ENCODE measurements at places on chromosomes 5 and 9. TPM values are rescaled to one million over a fixed set of nuclear protein-coding genes. Genes with fewer than 3 reads are reported as not detected.
A peak's percentile ranks its signal among the peaks of the same experiment; 100 is the strongest.

DNA sequence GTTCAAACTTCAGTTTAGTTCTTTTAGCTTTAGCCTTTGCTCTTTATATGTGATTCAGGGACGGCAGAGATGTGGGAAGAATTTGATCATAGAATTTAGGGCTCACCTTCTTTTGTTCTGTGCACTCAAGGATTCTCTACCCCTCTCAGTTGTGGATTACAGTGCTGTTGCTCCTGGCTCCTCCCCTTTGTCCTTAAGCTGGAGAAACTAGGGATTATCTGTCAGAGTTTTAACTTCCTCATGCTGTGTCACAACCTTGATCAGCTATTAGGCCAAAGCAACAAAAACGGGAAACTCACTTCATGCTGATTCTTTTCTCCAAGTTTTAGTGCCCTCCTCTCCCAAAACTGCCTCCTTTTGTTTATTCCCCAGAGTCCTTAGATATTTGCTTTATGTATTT lies 13.0 kb upstream of the PCDHAC2 start:
- no peak for DNase-seq

DNA sequence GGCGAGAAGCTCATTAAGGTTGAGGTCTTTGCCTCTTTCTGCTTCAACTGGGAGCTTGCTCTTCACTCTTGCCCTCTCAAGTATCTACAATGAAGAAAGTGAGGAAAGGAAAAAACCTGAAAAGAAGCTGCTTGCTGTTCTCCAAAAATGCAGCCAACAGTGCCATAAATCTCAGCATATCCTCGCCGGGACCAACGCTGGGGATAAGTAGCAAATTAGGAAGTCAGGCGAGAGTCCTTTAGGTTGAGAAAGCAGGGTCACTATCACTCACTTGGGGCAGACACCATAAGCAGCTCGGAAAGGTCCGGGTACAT lies 399 bp downstream of the NUP155 start:
- DNase-seq: no peak

- DNase-seq: no peak
Observed at GRCh38 chr5:53422539-53422938, 57.9 kb upstream of the FST start.

DNA sequence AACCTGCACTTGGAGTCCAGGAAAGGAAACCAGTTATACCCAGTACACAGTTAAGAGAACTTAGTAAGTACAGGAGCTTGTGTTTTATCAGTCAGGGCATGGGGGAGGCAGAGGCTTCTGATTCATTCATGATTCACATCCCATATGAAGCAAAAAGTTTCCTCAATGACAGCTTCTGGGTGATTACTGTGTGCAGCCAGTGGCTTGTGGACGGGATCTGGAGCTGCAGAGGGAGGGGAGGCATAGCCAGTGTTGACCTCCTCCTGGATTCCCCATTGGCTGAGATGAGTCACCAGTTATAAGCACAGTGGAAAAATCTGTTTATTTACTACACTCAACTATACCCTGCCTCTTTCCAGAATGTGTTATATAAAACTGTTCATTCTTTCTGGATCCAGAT lies 17.7 kb downstream of the IL31RA start:
- no peak for DNase-seq

DNA sequence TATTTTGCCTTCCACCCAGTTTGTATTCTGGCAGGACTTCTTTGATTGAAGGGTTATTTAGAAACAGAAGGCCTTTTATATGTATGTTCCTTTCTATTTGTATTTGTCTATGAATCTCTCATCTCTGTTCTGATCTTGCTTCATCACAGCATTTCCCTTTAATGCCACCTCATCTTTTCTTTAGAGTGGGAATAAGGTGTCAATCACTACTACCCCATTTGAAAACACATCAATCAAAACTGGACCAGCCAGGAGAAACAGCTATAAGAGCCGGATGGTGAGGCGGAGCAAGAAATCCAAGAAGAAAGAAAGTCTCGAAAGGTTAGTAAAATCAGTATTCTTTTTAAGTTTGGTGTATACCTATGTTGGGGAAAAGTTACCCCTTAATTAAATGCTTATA lies 36.3 kb downstream of the CD180 start:
- DNase-seq: no peak

GRCh38 chr9:131704141-131704983 lies 35.5 kb downstream of the RAPGEF1 start:
- DNase-seq: no peak

DNA sequence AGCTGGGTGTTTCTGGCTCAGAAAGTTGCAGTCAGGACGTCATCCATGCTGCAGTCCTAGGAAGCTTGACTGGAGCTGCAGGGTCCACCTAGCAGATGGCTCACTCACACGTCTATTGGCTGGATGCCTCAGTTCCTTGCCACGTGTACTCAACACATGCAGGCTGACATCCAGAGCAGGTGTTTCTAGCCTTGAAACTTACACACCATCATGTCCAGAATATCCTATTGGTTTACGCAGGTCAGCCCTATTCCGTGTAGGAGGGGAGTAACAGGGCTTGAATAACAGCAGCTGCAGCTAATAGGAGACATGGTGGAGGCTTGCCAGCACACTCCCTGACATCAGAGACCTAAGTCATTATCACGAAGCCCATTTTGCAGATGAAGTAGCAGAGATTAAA lies 473.5 kb downstream of the ACTL7B start:
- DNase-seq: peak; percentile 12

DNA sequence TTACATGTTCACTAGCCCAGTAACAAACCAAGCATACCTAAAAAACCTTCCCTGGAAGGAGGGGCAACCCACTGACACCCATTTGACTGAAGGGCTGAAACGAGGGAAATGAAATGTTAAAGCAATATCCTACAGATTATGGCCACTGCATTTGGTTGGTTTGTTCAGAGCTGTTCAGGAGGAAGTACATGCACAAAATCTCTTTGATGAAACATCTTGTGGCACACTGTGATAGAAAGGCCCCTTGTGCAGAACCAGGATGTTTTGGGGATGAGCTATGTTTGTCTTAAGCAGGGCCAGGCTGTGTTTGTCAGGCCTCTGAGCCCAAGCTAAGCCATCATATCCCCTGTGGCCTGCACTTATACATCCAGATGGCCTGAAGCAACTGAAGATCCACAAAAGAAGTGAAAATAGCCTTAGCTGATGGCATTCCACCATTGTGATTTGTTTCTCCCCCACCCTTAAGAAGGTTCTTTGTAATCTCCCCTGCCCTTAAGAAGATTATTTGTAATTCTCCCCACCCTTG lies 467.3 kb upstream of the PIK3R1 start:
- DNase-seq: no peak

- DNase-seq: no peak
Observed at GRCh38 chr5:77168161-77168878, 42.2 kb upstream of the PDE8B start.

- DNase-seq: no peak
Observed at GRCh38 chr5:136192526-136193321, at the start of gene SMIM32. Gene SMIM32 (minus strand): TSS chr5:136193162. CDS start chr5:136192524, 638 bp downstream.

GRCh38 chr9:109010746-109011145 lies 2.6 kb downstream of the CTNNAL1 start:
- DNase-seq: no peak

- no peak for DNase-seq
Observed at GRCh38 chr5:118233606-118234005, 754.7 kb downstream of the DTWD2 start.

GRCh38 chr5:83645936-83646335 lies 74.7 kb downstream of the HAPLN1 start:
- DNase-seq: no peak

DNA sequence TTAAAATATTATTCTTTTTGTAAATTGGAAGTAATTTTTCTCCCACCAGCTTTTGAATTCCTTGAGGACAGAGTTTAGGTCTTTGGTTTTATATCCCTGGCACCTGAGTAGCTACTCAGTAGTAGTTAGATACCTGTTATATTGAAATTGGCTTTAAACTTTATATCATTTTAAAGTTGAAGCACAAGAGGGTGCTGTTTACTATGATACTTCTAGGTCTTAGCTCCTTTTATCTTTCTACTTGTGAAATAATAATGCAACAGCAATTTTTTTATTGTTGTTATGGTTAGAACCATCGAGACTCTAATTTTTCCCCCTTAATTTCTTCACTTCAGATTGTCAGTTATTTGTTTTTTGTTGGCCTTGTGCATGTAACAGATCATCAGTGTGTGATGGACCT lies 46.3 kb downstream of the AP3S1 start:
- peak; percentile 7 for DNase-seq

DNA sequence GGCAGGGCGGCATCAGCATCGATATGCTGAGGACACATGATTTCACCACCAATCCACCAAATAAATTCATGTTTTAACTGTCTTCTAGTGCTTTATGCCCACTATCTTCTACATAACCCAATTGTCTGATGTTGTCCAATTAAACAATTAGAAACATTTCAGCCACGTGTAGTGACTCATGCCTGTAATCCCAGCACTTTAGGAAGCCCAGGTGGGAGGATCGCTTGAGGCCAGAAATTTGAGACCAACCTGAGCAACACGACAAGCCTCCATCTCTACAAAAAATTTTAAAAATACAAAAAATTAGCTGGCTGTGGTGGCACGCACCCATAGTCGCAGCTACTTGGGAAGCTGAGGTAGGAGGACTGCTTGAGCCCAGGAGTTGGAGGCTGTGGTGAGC lies 128.1 kb downstream of the MYO10 start:
- no peak for DNase-seq

GRCh38 chr5:73031839-73032238 lies 76.0 kb downstream of the FCHO2 start:
- no peak for DNase-seq

GRCh38 chr9:114898741-114899140 lies 31.6 kb downstream of the TNFSF8 start:
- peak; percentile 96 for DNase-seq

DNA sequence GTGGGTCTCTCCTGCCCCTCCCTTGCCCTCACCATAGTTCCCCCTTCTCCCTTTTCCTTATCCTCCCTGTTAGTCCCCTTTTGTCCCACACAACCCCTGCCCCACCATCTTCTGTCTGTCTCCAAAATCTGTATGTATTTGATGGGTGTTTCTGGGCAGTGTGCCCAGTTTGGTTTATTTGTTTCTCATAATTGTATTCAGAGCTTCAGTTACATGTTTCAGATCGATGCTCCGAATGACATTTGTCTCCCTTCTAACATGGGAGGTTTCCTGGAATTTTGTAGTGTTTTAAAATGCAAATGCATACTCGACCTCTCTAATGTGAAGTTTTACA lies 22.2 kb downstream of the FBXL7 start:
- DNase-seq: no peak

- DNase-seq: no peak
Observed at GRCh38 chr5:177447611-177448243, 1.1 kb downstream of the PRR7 start.

DNA sequence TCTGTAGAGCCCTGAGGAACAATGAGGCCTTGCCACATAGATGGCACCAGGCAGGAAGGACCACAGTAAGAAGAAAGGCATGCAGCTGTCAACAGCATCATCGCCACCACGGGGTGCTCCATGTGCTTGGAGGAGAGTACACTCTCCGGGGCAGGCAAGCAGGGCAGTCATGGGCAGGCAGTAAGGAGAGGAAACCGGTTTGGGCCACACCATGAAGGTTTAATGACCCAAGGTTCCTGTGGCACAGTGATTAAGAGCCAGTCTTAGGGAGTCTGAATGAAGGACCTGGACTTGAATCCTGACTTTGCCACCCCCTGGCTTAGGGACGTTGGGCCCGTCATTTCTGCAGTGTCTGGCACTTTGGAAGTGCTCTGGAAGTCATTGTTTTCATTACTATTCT lies 80.6 kb upstream of the ZBTB43 start:
- DNase-seq: no peak

DNA sequence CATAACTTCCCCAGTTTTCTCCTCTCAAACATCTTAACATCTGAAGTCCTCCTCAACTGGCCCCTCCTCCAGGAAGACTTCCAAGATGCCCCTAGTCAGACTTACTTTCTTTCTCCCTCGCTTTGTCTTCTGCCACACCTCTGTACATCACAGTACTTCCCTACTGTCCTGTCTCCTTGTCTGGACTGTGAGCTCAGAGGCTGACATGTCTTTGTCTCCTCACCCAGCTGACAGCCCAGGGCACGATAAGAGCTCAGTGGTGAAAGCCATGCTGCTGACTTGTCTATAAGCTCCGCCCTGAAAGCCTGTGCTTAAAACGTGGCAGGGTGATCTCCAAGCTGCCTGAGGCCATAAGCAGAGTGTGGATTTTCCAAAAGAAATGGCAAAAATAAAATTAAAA lies 33.0 kb upstream of the SLC25A51 start:
- DNase-seq: no peak

- no peak for DNase-seq
Observed at GRCh38 chr9:89842267-89842768, 237.5 kb downstream of the GADD45G start.

GRCh38 chr5:13567819-13568218 lies 376.7 kb downstream of the DNAH5 start:
- DNase-seq: no peak

DNA sequence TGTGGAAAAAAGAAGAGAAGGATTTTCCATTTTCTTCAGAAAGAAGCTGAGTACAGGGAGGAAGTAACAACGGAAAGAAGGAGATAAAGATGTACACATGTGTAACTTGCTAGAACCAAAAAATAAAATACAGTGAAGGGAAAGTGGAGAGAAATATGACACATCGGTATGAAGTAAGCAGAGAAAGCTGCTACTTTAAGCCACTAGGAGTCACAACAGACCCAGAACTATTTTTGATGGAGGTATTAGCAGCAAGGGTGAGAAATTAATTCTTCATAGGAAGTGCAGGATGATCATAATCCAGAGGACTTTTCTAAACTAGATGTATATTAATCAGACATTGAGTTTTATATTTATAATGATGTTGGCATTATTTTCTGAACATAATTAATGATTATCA lies 88.5 kb downstream of the FAM174A start:
- DNase-seq: no peak

DNA sequence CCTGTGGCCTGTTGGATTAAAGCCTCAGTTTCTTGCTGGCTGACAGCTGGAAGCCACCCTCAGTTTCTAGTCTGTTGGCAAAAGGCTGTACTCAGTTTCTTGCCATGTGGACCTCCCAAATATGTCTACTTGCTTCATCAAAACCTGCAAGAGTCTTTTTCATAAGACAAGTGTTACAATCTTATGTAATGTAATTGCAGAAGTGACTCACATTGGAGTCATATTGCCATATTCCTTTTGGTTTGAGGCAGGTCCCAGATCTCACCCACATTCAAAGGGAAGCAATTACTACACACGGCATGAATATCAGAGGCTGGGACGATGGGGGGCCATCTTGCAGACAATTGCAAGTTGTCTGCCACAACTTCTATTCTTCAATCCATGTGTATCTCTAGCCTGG lies 286.7 kb upstream of the IL12B start:
- DNase-seq: no peak

DNA sequence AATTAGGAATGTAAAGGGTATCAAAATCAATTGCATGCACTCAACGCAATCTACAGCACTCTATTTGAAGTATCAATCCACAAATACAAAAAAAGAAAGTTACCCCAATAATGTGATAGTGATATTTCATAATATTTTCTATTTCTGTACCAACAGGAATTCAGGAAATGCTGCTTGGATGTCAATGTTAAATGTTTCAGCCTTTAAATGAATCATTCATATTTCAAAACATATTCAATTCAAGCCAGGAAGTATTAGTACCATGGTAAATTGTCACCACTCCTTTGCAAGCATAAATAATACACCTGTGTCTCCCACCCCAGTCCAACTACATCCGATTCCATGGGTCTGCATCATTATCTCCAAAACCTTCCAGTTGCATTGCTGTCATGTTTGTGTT lies 1185.5 kb upstream of the CDH18 start:
- DNase-seq: no peak

Gene PRDM9
- 0.02 TPM for polyA plus RNA-seq

Gene NIM1K
- 0.32 TPM for polyA plus RNA-seq

Gene CEP120
- 21.3 TPM for polyA plus RNA-seq

Gene BAAT
- polyA plus RNA-seq: 0.11 TPM

Gene KIF12
- polyA plus RNA-seq: 1.8 TPM

Gene SLC6A3
- 14.9 TPM for polyA plus RNA-seq

Gene PCDHGC4
- 0.05 TPM for polyA plus RNA-seq

Gene SGCD
- polyA plus RNA-seq: 0.46 TPM

Gene FBXL7
- polyA plus RNA-seq: 2.7 TPM
